Activated T-helper 1 cell treated with anti-CD3 and anti-CD28 coated beads, Interleukin-12 subunit alpha, Interleukin-12 subunit beta, Interleukin-2, Interleukin-4 antibody, amounts not matched to agents 30 ng/mL and 10 ng/mL and 1 ng/mL, durations not matched to agents 14 hours and 24 hours and 36 hours (primary cell): ENCODE measurements at places on chromosomes 16 and 17. TPM values are rescaled to one million over a fixed set of nuclear protein-coding genes. Genes with fewer than 3 reads are reported as not detected.

MT2A gene
- total RNA-seq, result 348 and 365 TPM in 2 replicates

GRB7 gene
- 0.64 and 0.73 TPM in 2 replicates for total RNA-seq

MT4 gene
- total RNA-seq, result not detected in 2 replicates

GRAP gene
- 10.2 and 13.3 TPM in 2 replicates for total RNA-seq

KCNJ16 gene
- not detected in 2 replicates for total RNA-seq

METRN gene
- total RNA-seq, result 21.8 and 29.6 TPM in 2 replicates

TPSG1 gene
- not detected in 2 replicates for total RNA-seq

SLC16A6 gene
- 3.0 and 3.8 TPM in 2 replicates for total RNA-seq

MT1M gene
- not detected in 2 replicates for total RNA-seq

EIF1 gene
- 876 and 893 TPM in 2 replicates for total RNA-seq

CLEC3A gene
- total RNA-seq, result not detected in 2 replicates

LPO gene
- not detected in 2 replicates for total RNA-seq

ALOX12 gene
- not detected in 2 replicates for total RNA-seq

COPS3 gene
- total RNA-seq, result 122 and 131 TPM in 2 replicates

NECAB2 gene
- total RNA-seq, result not detected in 2 replicates

PRPSAP1 gene
- 41.2 and 44.0 TPM in 2 replicates for total RNA-seq

TMEM235 gene
- not detected in 2 replicates for total RNA-seq

NUPR1 gene
- total RNA-seq, result not detected in 2 replicates

KRTAP9-8 gene
- not detected in 2 replicates for total RNA-seq

HASPIN gene
- total RNA-seq, result 25.7 and 26.1 TPM in 2 replicates

HBA1 gene
- total RNA-seq, result not detected in 2 replicates

KCNJ18 gene
- not detected in 2 replicates for total RNA-seq

ABI3 gene
- total RNA-seq, result 32.8 and 33.0 TPM in 2 replicates

HCRT gene
- not detected in 2 replicates for total RNA-seq

METTL22 gene
- 30.0 and 32.0 TPM in 2 replicates for total RNA-seq

SYT17 gene
- 0.37 and 0.54 TPM in 2 replicates for total RNA-seq

SULT1A4 gene
- total RNA-seq, result 2.7 and 2.9 TPM in 2 replicates

PABPN1L gene
- not detected in 2 replicates for total RNA-seq

CACNA1H gene
- total RNA-seq, result 0.12 and 0.18 TPM in 2 replicates

ANKS4B gene
- total RNA-seq, result not detected in 2 replicates

P2RX5 gene
- 133 and 143 TPM in 2 replicates for total RNA-seq

MILR1 gene
- total RNA-seq, result 0.26 and 0.37 TPM in 2 replicates

C1QTNF8 gene
- total RNA-seq, result not detected in 2 replicates

EPOP gene
- total RNA-seq, result 56.5 and 58.8 TPM in 2 replicates

SLC13A2 gene
- total RNA-seq, result not detected in 2 replicates

TNRC6C gene
- total RNA-seq, result 15.5 and 19.6 TPM in 2 replicates

NPIPA2 gene
- 6.2 and 6.9 TPM in 2 replicates for total RNA-seq

NME1 gene
- 413 and 424 TPM in 2 replicates for total RNA-seq
